ENCODE measurements at places on chromosomes 7 and 10. TPM values are rescaled to one million over a fixed set of nuclear protein-coding genes. Genes with fewer than 3 reads are reported as not detected.

Gene COG5
- total RNA-seq = 6.4 TPM

Gene ZNF467
- total RNA-seq = 0.97 TPM

Gene OR2A25
- total RNA-seq = not detected

Gene HSPA12A
- total RNA-seq = 9.3 TPM

Gene MYO3A
- not detected for total RNA-seq

Gene GCK
- not detected for total RNA-seq

Gene LRRC17
- not detected for total RNA-seq

Gene MSMB
- not detected for total RNA-seq

Gene TRPV6
- total RNA-seq = not detected

Gene TEX36
- total RNA-seq = not detected

Gene CAV2
- 178 TPM for total RNA-seq

Gene MUC3A
- 18.5 TPM for total RNA-seq

Gene BCL7B
- 66.8 TPM for total RNA-seq

Gene LOXL4
- 1.4 TPM for total RNA-seq

Gene BTBD16
- total RNA-seq = 1.7 TPM

Gene ANKRD1
- total RNA-seq = 14.1 TPM

Gene IRF5
- total RNA-seq = 12.5 TPM

Gene CHN2
- not detected for total RNA-seq

Gene ANKRD30A
- 0.31 TPM for total RNA-seq

Gene BLNK
- total RNA-seq = not detected

Gene CTAGE8
- total RNA-seq = not detected

Gene GLI3
- 0.08 TPM for total RNA-seq

Gene LRRN3
- total RNA-seq = 0.03 TPM

Gene NAT16
- 0.06 TPM for total RNA-seq

Gene ENTPD1
- total RNA-seq = not detected

Gene THSD7A
- total RNA-seq = 1.7 TPM

Gene TMEM273
- total RNA-seq = not detected

Gene PNPLA8
- total RNA-seq = 10.9 TPM

Gene HABP2
- 0.07 TPM for total RNA-seq

Gene TMEM178B
- 1.5 TPM for total RNA-seq

Gene PLXDC2
- total RNA-seq = 0.06 TPM

Gene DOCK4
- total RNA-seq = 3.2 TPM

Gene TSPAN12
- total RNA-seq = 0.61 TPM

Gene TSC22D4
- total RNA-seq = 40.3 TPM

Gene TMEM184A
- 6.7 TPM for total RNA-seq
